ENCODE measurements at places on chromosomes 11 and 22. TPM values are rescaled to one million over a fixed set of nuclear protein-coding genes. Genes with fewer than 3 reads are reported as not detected.

The SNX19 gene
- 58.5 TPM for total RNA-seq

The OR51I1 gene
- not detected for total RNA-seq

The PRDX5 gene
- total RNA-seq: 89.0 TPM

The TBX10 gene
- not detected for total RNA-seq

The PPFIBP2 gene
- 0.62 TPM for total RNA-seq

The USH1C gene
- not detected for total RNA-seq

The TSGA10IP gene
- total RNA-seq: not detected

The SHANK2 gene
- total RNA-seq: not detected

The NRXN2 gene
- total RNA-seq: 0.23 TPM

The ATG2A gene
- total RNA-seq: 24.6 TPM

The GRIK4 gene
- 0.16 TPM for total RNA-seq

- DNase-seq: no peak
- H3K36me3 ChIP-seq: no peaks in the 10 kb centered on the region
- H3K4me1 ChIP-seq: peaks cover 23% of the 10 kb centered on the region
- peaks cover 2% of the 10 kb centered on the region for H3K27me3 ChIP-seq
- no peak overlapping the region for H3K4me3 ChIP-seq
Observed at GRCh38 chr11:114132944-114133394, 73.5 kb downstream of the ZBTB16 start.

DNA sequence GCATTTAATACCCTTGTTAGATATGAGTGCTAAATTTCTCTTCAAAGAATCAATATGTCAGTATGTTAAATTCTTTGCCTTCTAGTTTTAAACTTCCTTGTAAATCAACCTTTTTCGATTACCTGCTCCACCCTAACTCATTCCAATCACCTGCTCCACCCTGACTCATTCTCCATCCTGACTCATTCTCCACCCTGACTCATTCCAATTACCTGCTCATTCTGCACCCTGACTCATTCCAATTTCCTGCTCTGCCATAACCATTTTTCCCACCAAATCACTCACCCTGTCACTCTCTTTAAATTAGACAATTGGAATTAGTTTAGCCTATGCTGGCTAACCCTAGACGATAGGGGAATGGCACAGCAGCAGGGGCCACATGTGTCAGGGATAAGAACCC lies 519.5 kb upstream of the LRRC4C start:
- H3K27me3 ChIP-seq: no peaks in the 10 kb centered on the region
- H3K27ac ChIP-seq: no peak overlapping the region
- no peak for DNase-seq
- H3K36me3 ChIP-seq: no peaks in the 10 kb centered on the region
- no peaks in the 10 kb centered on the region for H3K4me1 ChIP-seq

GRCh38 chr11:115249061-115249578 lies 255.1 kb downstream of the CADM1 start:
- H3K27me3 ChIP-seq: peaks cover 16% of the 10 kb centered on the region
- no peaks in the 10 kb centered on the region for H3K4me1 ChIP-seq
- no peak for DNase-seq
- H3K36me3 ChIP-seq: no peaks in the 10 kb centered on the region
- no peak overlapping the region for H3K27ac ChIP-seq

- H3K4me3 ChIP-seq: no peak overlapping the region
- no peak overlapping the region for H3K27ac ChIP-seq
- no peak for DNase-seq
- H3K27me3 ChIP-seq: no peaks in the 10 kb centered on the region
- no peaks in the 10 kb centered on the region for H3K36me3 ChIP-seq
Observed at GRCh38 chr22:30225220-30225927, 21.2 kb downstream of the LIF start.

- peaks cover 1% of the 10 kb centered on the region for H3K27me3 ChIP-seq
- H3K27ac ChIP-seq: no peak overlapping the region
- no peak for DNase-seq
- no peaks in the 10 kb centered on the region for H3K4me1 ChIP-seq
Observed at GRCh38 chr11:19642185-19643158, 70.2 kb upstream of the NAV2 start.

- H3K4me3 ChIP-seq: no peak overlapping the region
- peaks cover 1% of the 10 kb centered on the region for H3K27me3 ChIP-seq
- DNase-seq: no peak
Observed at GRCh38 chr11:129849447-129850130, 33.9 kb downstream of the TMEM45B start.

DNA sequence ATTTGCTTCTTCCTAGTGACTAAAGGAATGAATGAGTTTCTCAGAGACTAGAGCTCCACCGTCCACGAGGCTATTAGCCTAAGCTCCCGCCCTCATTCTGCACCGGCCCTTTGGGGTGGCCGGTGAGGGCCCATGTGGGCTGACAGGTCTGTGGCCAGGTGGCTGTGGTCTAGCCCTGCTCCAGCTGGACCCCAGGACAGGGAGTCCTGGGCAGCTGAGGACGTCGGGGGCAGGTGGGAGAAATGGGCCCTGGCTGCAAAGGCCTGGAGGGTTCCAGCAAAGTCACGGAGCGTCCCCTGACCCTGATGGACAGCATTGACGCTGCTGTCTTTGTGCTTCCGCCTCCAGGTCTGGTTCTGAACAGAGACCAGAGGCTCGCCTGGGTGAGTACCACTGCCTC lies 12.2 kb downstream of the SERHL2 start:
- no peaks in the 10 kb centered on the region for H3K4me1 ChIP-seq
- DNase-seq: no peak
- peaks cover 13% of the 10 kb centered on the region for H3K36me3 ChIP-seq
- H3K4me3 ChIP-seq: no peak overlapping the region

DNA sequence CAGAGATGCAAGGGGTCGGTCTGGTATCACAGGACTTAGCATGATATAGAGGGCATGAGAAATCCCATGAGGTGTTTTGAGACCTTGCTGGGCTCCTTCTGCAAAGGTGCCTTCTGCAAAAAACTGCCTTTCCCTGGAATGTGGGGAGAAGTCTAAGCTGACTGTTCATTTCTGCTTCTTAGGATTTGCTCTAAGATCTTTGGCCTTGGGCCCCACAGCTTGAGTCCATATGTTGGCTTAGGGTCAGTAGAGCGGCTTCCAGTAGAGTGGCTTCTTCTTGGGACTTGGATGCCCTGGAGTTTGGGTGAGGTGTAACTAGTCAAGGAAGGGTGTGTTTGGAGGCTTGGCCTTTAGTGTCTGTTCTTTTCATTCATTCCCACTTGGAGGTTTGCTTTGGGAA lies 37.0 kb downstream of the AMPD3 start:
- peaks cover 26% of the 10 kb centered on the region for H3K4me1 ChIP-seq
- no peak overlapping the region for H3K27ac ChIP-seq
- DNase-seq: no peak
- H3K4me3 ChIP-seq: no peak overlapping the region

- H3K4me1 ChIP-seq: no peaks in the 10 kb centered on the region
- DNase-seq: no peak
- H3K4me3 ChIP-seq: no peak overlapping the region
- no peaks in the 10 kb centered on the region for H3K36me3 ChIP-seq
- H3K27ac ChIP-seq: no peak overlapping the region
- H3K27me3 ChIP-seq: no peaks in the 10 kb centered on the region
Observed at GRCh38 chr11:101030692-101031091, 98.9 kb downstream of the PGR start.

GRCh38 chr11:134372536-134372935 lies 39.5 kb downstream of the B3GAT1 start:
- no peak overlapping the region for H3K4me3 ChIP-seq
- no peaks in the 10 kb centered on the region for H3K27me3 ChIP-seq
- H3K36me3 ChIP-seq: no peaks in the 10 kb centered on the region

DNA sequence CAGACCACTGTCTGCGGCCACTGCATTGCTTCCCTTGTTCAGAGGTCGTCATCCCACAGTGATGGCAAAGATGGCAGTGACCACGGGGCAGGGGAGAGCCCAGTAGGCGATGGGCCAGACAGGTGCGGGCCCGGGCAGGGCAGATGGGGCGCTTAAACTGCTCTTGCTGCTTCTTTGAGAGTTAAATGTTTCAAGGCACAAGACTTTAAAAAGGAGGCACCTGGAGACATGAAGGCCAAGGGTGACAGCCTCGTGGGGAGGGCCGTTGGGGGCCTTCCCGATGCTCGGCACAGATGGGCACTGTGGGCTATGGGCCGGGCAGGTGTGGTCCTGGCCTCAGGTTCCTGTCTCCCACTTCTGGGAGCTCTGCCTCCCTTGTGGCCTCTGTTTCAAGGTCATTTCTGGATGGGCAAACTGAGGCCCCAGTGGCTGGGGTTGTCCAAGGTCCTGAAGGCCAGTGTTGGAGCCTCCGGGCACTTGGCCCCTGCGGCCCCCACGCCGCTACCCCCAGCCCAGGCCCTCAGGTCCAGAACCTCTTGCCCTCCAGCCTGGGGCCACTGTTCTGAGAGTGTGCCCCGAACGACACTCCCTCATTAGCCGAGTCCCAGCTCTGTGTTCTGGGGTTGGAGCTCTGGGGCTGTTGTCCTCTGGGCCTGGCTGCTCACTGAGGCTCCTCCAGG lies 16.9 kb upstream of the CCDC188 start:
- no peaks in the 10 kb centered on the region for H3K36me3 ChIP-seq
- H3K4me1 ChIP-seq: no peaks in the 10 kb centered on the region
- H3K27ac ChIP-seq: no peak overlapping the region
- DNase-seq: no peak
- H3K27me3 ChIP-seq: no peaks in the 10 kb centered on the region

DNA sequence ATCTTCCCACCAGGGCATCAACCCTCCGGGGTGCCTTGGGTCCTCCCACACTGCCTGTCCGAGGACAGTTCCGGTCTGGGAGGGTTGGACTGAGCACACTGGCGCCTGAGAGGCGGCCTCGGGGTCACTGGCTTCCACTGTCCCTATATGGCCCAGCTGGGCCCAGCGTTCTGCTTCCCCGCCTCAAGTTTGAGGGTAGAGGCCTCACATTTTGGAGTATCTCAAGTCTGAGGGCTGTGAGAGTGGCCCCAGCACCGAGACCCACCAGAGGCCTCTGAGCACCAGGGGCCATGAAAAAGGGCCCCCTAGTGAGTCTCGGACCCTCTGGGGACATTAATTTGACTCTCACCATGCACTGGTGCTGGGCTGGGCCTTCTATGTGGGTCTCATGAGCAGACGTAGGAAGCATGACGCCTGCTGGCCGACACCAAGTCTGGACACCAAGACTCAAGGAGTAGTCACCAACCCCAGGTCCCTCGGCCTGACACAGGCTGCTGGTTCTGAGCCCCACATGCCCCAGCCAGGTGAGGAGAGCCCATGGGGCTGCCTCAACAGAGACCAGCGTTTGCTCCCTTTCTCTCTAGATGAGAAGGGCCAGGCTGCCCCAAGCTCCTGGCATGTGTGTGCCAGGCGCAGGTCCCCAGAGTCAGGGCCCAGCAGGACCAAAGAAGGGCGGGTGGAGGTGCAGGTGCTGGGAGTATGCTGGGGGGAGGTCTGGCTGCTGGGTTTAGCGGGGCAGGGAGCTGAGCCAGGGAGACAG lies 27.5 kb downstream of the ARVCF start:
- no peaks in the 10 kb centered on the region for H3K4me1 ChIP-seq
- no peak overlapping the region for H3K27ac ChIP-seq
- no peak for DNase-seq
- no peaks in the 10 kb centered on the region for H3K36me3 ChIP-seq
- H3K27me3 ChIP-seq: peaks cover 8% of the 10 kb centered on the region

- DNase-seq: no peak
- H3K4me3 ChIP-seq: no peak overlapping the region
- no peaks in the 10 kb centered on the region for H3K27me3 ChIP-seq
- no peaks in the 10 kb centered on the region for H3K36me3 ChIP-seq
Observed at GRCh38 chr11:119651802-119652584, 77.0 kb downstream of the NECTIN1 start.

GRCh38 chr11:19789835-19790710 lies 77.4 kb downstream of the NAV2 start:
- H3K4me1 ChIP-seq: no peaks in the 10 kb centered on the region
- H3K27me3 ChIP-seq: peaks cover 11% of the 10 kb centered on the region
- H3K4me3 ChIP-seq: no peak overlapping the region
- no peak overlapping the region for H3K27ac ChIP-seq

DNA sequence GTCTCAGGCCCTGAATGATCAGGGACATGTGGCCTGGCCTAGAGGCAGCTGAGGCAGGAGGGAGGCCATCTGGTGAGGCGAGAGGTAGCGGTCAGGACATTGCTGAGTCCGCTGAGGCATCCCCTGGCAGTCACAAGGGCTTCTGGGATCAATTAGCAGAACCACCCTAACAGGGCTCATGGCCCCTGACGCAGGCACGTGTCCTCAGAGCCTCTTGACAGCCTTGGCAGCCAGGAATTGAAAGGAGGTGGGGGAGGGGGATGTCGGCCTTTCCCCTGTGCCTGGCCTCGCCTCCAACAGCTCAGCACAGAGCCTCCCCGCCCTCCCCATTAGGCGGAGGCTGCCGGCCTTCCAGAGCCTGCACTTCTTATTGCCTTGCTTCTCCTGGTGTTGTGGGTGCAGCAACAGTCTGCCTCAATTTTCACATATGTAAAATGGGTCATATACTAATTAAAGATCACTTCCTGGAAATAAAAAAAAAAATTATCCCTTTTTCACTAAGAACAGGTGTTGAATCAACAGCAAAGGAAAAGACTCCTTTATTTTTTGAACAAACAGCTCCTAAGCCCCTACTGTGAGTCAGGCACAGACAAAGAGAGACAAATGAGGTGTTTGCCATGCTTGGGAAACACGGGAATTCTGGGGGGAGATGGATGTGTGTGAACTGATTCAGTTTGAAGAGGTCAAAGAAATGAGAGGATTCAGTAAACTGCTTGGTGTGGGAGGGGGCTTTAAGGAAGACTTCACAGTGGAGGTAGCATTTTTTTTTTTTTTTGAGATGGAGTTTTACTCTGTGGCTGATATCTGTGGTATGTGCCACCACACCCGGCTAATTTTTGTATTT lies 55.3 kb downstream of the NFAM1 start:
- H3K4me1 ChIP-seq: peaks cover 5% of the 10 kb centered on the region
- no peak overlapping the region for H3K4me3 ChIP-seq
- no peaks in the 10 kb centered on the region for H3K36me3 ChIP-seq
